ENCODE measurements at places on chromosomes 4 and X.

DNA sequence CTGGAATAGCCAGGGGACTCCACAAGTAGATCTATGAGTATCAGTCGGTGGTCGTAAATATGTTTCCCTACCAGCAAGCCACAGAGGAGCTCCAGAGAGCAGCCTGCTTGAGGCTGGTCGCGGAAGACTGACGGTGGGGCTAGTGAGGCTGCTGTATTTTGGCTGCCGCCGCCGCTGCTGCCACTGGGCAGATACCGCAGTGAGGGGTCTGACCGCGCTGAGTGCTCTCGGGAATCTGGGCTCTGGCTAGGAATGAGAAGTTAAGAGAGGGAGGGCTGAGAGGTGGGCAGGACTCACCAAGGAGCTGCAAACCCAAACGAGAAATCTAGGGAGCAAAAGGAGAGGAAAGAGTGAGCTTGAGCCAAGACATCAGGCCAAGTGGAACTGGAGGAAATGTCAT is at the start of gene EXOC1L:
TSS of gene EXOC1L (plus strand) at position 157 of the 400 bp plus-strand sequence. CDS start at position 394, 237 bp downstream.
- DNase-seq: peak; percentile 76

DNA sequence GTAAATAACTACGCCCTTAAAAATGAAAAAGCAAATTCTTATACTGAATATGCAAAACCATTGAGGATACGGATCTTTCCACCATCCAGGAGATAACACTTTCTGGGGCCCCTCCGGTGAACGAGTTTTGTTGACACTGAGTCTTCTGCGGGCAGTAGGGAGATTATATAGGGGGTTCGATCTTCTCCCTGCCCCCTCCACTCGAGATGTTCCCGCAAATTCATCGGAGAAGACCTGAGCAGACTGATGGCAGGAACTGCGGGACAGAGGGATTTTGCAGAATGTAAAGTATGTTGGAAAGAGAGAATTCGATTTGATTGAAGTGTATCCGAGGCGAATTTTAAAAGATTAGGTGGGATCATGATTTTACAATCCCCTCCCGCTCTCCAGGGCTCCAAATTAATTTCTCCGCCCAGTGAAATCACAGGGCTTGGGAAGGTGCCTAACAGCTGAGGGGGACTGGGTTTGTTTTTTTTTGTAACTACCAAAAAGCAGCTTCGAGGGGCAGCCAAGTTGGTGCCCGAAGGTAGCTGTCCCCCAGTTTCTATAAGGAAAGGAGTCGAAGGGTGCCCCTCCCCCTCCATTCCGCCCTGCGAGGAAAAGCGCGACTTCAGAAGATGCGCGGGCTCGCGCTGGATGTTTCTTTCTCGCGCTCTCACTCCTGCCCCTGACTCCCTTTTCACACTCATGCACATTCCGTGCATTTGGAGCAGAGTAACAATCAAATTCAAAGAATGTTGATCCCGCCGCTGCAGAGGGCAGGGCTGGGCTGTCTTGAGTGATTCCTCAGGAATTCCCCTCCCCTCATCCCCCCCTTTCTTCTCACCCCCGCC is 1.2 kb downstream of the TMEM255A start:
- peak; percentile 15 for DNase-seq

- DNase-seq: peak; percentile 26
These were observed 53.9 kb upstream of the KIAA1210 start for GRCh38 chrX:119181491-119181890.

DNA sequence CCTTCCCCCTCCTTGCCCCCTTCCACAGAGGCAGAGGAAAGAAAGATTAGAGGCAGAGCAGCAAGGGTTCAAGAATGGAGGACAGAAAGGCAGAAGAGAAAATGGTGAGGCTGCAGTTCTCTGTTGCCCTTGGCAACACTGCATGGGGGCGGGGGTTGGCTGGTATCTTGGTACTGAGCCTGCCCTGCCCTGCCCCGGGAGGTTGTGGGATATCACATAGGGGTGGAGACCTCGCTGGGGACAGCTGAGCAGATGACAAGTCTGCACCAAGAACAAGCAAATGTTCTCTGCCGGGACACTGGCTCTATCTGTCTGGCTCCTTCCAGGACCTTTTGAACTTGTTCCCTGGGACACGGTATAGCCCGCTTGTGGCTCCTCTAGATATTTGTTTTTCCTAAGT is 39.8 kb downstream of the NHS start:
- peak; percentile 38 for DNase-seq

GRCh38 chr4:83029688-83030087 is 5.3 kb upstream of the COPS4 start:
- no peak for DNase-seq
